ENCODE measurements at places on chromosomes 16 and 17. TPM values are rescaled to one million over a fixed set of nuclear protein-coding genes. Genes with fewer than 3 reads are reported as not detected.
A peak's percentile ranks its signal among the peaks of the same experiment; 100 is the strongest.

GRCh38 chr17:78197147-78197832 is 10.1 kb downstream of the AFMID start:
- no peak for DNase-seq
- H3K27ac ChIP-seq, result no peak overlapping the region
- no peak overlapping the region for H3K4me3 ChIP-seq
- H3K27me3 ChIP-seq, result no peaks in the 10 kb centered on the region
- no peaks in the 10 kb centered on the region for H3K4me1 ChIP-seq

RBL2 gene
- 40.8 TPM for total RNA-seq

DNA sequence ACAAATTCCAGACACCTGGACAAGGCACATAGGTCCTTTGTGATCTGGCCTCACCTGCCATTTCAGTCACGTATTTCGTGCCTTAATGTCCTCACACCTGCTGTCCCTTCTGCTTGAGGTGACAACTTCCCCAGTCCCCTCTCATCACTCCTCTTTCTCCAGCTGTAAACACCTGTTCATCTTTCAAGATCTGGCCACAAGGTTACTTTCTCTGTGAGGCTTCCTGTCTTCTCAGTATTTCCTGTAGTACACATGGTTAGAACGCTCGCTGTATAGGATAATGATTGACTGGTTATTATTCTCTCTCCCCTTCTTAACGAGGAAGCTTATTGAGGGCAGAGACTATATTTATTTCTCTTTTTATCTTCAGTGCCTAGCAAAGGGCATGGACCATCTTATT is 74.5 kb upstream of the PMFBP1 start:
- no peak for DNase-seq
- no peaks in the 10 kb centered on the region for H3K27me3 ChIP-seq
- H3K4me1 ChIP-seq, result no peaks in the 10 kb centered on the region
- no peaks in the 10 kb centered on the region for H3K36me3 ChIP-seq

DNA sequence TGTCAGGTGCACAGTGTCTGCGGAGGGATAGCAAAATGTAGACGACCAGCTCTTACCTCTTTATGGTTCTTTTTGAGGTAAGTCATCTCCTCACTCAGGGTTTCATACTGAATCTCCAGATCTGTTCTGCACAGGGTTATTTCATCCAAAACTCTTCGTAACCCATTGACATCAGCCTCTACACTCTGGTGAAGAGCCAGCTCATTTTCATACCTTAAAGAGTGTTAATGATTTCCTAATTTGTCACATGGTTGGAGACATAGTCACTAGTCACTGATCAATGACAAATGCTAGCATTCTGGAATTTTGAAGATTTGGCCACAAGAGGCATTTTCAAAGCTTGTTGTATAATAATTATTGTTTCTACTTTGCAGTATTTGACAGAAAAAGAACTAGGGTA is 1.3 kb downstream of the KRT25 start:
- no peak overlapping the region for H3K4me3 ChIP-seq
- H3K4me1 ChIP-seq, result no peaks in the 10 kb centered on the region
- no peak overlapping the region for H3K27ac ChIP-seq
- DNase-seq, result no peak

FAM20A gene
- total RNA-seq, result 4.4 TPM

CHST4 gene
- not detected for total RNA-seq

GRCh38 chr17:79338152-79338551 is 263.5 kb downstream of the ENGASE start:
- H3K4me3 ChIP-seq, result no peak overlapping the region
- DNase-seq, result no peak
- H3K27ac ChIP-seq, result no peak overlapping the region
- no peaks in the 10 kb centered on the region for H3K36me3 ChIP-seq
- no peaks in the 10 kb centered on the region for H3K27me3 ChIP-seq

- H3K27me3 ChIP-seq, result no peaks in the 10 kb centered on the region
- H3K27ac ChIP-seq, result no peak overlapping the region
- no peaks in the 10 kb centered on the region for H3K36me3 ChIP-seq
Measured at GRCh38 chr16:4002121-4002520, 114.1 kb downstream of the ADCY9 start.

GRCh38 chr16:12017558-12017957 is 41.0 kb downstream of the SNX29 start:
- no peak overlapping the region for H3K4me3 ChIP-seq
- peaks cover 7% of the 10 kb centered on the region for H3K4me1 ChIP-seq
- H3K27me3 ChIP-seq, result no peaks in the 10 kb centered on the region
- H3K36me3 ChIP-seq, result no peaks in the 10 kb centered on the region

DNA sequence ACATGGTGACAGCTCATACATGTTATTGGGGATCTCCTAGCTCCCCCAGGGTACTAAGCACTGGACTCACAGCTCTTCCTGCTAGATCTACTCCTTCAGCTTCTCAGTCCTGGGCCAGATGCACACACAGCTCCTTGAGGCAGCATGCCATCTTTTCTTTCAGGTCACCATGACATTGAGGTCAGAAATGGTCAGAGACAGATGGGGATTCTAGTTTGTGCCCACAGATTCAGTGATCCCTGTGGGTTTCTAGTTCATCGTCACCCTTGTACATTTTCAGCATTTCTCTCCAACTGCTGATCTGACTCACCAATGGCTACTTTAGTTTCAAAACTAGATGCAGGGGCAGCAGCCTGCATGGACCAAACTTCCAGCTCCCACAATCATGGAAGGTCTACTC is 560.7 kb upstream of the PSMD7 start:
- no peaks in the 10 kb centered on the region for H3K4me1 ChIP-seq
- H3K36me3 ChIP-seq, result no peaks in the 10 kb centered on the region
- DNase-seq, result no peak
- H3K27ac ChIP-seq, result no peak overlapping the region
- no peak overlapping the region for H3K4me3 ChIP-seq
- no peaks in the 10 kb centered on the region for H3K27me3 ChIP-seq

DNA sequence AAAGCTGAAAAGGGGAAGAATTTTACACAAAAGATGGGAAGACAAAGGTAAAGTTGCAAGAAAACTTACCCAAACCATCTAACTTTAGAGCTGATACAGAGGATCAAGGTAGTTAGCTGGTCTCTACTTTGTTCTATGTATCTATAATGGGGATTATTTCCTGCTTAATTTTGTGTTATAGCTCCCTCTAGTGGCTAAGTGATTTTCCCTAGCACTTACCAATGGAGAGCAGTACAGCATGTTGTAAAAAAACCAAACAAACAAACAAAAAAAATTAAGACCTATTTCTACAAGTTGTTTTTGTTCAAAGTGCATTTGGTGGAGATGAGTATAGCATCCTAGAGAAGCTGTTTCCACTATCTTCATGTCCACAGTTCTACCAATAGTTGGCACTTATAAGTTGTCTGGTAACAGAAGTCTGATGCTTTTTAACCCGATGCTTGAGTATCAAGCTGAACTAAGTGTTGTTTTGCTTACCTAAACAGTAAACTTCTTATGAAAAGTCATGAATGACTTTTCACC is 7.5 kb downstream of the SRSF1 start:
- H3K36me3 ChIP-seq, result peaks cover 45% of the 10 kb centered on the region
- H3K4me3 ChIP-seq, result no peak overlapping the region
- peak overlapping the region; percentile 6 for H3K27ac ChIP-seq
- H3K4me1 ChIP-seq, result peaks cover 30% of the 10 kb centered on the region

NECAB2 gene
- 0.71 TPM for total RNA-seq

DNA sequence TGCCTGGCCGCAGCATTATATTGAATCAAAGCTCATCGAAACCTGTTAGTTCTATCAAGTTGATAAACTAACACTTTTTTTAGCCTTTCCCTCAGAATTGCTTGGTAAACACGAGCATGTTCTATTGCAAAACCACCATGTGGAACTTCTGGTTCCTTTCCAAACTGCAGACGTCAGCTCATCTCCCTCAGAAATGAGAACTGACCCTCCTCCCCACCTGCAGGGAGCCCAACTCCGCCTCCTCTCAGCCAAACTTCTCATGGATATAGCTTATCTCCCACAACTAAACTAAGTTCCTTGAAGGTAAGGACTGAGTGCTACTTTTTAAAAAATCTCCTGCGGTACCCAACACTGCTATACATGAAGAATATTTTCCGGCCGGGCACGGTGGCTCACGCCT is 6.7 kb downstream of the SHMT1 start:
- H3K27me3 ChIP-seq, result no peaks in the 10 kb centered on the region

KCNH6 gene
- not detected for total RNA-seq

- peak; percentile 79 for DNase-seq
- no peaks in the 10 kb centered on the region for H3K4me1 ChIP-seq
- peak overlapping the region; percentile 56 for H3K27ac ChIP-seq
- no peaks in the 10 kb centered on the region for H3K27me3 ChIP-seq
- H3K4me3 ChIP-seq, result no peak overlapping the region
- H3K36me3 ChIP-seq, result no peaks in the 10 kb centered on the region
Measured at GRCh38 chr16:75062135-75062975, 54.2 kb downstream of the LDHD start.

CDH8 gene
- total RNA-seq, result not detected

DNA sequence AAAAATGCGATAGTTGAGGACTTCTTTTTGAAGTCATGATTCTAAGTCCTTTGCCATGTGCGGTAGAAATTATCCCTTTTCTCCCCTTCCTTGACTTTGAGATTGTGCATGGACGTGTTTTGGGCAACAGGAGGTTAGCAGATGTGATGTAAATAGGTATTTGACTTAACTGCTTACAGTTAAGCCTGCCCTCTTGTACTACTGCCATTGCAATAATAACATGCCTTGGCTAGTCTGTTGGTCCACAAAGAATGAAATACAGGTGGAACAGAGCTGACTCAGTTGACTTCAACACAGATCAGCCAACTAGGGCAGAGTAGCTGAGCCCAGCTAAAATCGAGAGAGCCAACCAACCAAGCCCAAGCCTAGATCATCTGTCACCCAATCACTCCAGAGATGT is 125.5 kb downstream of the BRIP1 start:
- H3K36me3 ChIP-seq, result no peaks in the 10 kb centered on the region
- DNase-seq, result no peak
- H3K4me3 ChIP-seq, result no peak overlapping the region
- H3K27me3 ChIP-seq, result no peaks in the 10 kb centered on the region
- no peak overlapping the region for H3K27ac ChIP-seq

NUP88 gene
- total RNA-seq, result 21.7 TPM

NUPR1 gene
- 26.9 TPM for total RNA-seq

- peak overlapping the region; percentile 95 for H3K27ac ChIP-seq
- DNase-seq, result no peak
- no peaks in the 10 kb centered on the region for H3K27me3 ChIP-seq
- no peaks in the 10 kb centered on the region for H3K36me3 ChIP-seq
- H3K4me1 ChIP-seq, result peaks cover 80% of the 10 kb centered on the region
Measured at GRCh38 chr16:85611194-85611443, 2.0 kb upstream of the GSE1 start.

DNA sequence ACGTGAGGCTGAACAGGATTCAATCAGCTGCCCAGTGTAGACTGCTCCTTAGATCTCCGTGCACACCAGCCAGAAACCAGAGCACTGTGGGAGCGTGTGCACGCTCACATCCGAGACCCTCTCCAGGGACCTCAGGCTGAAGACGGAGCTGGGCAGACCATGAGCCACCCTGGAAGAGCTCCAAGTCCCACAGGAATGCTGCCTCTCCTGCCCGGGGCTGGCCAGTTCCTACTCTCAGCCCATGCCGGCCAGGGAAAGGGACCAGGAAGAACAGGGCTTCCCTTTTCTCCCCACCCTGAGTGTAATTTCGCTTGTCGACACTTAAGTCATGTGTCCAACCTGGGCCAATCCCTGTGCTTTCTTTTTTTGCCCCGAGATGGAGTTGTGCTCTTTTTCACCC is 6.9 kb downstream of the ALYREF start:
- no peak overlapping the region for H3K4me3 ChIP-seq
- H3K27ac ChIP-seq, result no peak overlapping the region
- H3K27me3 ChIP-seq, result no peaks in the 10 kb centered on the region
- H3K36me3 ChIP-seq, result peaks cover 46% of the 10 kb centered on the region

KRT24 gene
- total RNA-seq, result not detected

- H3K4me3 ChIP-seq, result no peak overlapping the region
- peak overlapping the region; percentile 74 for H3K27ac ChIP-seq
Measured at GRCh38 chr16:82735186-82735585, 108.4 kb downstream of the CDH13 start.

DNAH2 gene
- total RNA-seq, result not detected

DNA sequence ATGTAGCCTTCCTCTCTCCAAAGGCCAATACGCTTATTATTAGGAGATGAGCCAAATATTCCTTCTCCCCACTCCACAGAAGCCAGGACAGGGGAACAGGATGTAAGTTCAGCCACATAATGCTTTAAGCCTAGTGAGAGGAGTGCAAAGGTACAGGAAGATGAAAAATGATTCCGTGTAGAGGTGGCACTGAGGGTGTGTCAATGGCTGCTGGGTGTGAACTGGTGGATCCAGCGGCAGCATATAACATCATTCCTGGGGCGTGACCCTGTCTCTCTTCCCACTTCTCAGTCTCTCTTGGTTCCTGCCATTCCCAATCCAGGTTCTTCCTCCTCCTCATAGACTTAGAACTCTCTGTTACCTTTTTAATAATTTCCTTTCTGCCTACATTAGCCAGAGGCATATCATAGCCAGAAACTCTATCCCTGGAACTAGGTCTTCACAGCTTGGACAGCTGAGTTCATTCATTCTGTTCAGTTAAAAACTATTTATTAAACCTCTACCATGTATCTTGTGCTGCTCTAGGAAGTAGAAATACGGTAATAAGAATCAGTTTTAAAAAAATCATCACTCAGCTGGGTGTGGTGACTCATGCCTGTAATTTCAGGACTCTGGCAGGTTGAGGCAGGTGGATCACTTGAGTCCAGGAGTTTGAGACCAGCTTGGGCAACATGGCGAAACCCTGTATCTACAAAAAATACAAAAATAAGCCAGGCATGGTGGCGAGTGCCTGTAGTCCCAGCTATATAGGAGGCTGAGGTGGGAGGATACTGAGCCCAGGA is 58.0 kb upstream of the FAM20A start:
- no peak overlapping the region for H3K27ac ChIP-seq
- H3K4me1 ChIP-seq, result no peaks in the 10 kb centered on the region
- no peaks in the 10 kb centered on the region for H3K36me3 ChIP-seq
- no peak for DNase-seq
- H3K4me3 ChIP-seq, result no peak overlapping the region

- H3K36me3 ChIP-seq, result peaks cover 2% of the 10 kb centered on the region
- peaks cover under 1% of the 10 kb centered on the region for H3K4me1 ChIP-seq
- no peaks in the 10 kb centered on the region for H3K27me3 ChIP-seq
- no peak for DNase-seq
- no peak overlapping the region for H3K4me3 ChIP-seq
- H3K27ac ChIP-seq, result no peak overlapping the region
Measured at GRCh38 chr17:8386841-8387240, 3.8 kb upstream of the RPL26 start.

KPNB1 gene
- total RNA-seq, result 102 TPM

Measured in right atrium auricular region (tissue), 2 donors.